ENCODE measurements at places on chromosomes 2 and 18.
A peak's percentile ranks its signal among the peaks of the same experiment; 100 is the strongest.

- H3K4me1 ChIP-seq: no peaks in the 10 kb centered on the region
- no peak overlapping the region for H3K4me3 ChIP-seq
- peaks cover 6% of the 10 kb centered on the region for H3K36me3 ChIP-seq
Measured at GRCh38 chr2:34254272-34254878, 655.3 kb upstream of the FAM98A start.

- no peak overlapping the region for H3K4me3 ChIP-seq
- DNase-seq: no peak
- no peaks in the 10 kb centered on the region for H3K27me3 ChIP-seq
- H3K27ac ChIP-seq: no peak overlapping the region
Measured at GRCh38 chr2:6724605-6725140, 141.0 kb downstream of the CMPK2 start.

DNA sequence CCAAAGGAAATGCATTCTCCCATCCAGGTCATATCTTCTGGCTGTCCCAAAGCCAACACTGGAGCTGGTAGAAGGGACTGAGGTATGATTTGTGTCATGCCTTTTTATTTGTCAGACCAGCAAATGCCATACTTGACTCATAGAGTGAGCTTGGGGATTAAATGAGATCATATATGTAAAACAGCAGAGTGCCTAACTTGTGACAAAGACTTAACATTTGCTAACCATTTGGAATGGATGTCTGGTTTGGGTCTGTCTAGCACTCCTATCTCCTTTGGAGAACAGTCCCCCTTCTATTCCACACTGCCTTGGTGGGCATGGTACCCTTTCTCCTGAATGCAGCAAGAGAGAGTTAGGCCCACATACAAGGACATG is 128.5 kb upstream of the LGALSL start:
- peak; percentile 23 for DNase-seq
- no peak overlapping the region for H3K27ac ChIP-seq
- H3K36me3 ChIP-seq: no peaks in the 10 kb centered on the region
- no peak overlapping the region for H3K4me3 ChIP-seq
- H3K4me1 ChIP-seq: peaks cover 11% of the 10 kb centered on the region

DNA sequence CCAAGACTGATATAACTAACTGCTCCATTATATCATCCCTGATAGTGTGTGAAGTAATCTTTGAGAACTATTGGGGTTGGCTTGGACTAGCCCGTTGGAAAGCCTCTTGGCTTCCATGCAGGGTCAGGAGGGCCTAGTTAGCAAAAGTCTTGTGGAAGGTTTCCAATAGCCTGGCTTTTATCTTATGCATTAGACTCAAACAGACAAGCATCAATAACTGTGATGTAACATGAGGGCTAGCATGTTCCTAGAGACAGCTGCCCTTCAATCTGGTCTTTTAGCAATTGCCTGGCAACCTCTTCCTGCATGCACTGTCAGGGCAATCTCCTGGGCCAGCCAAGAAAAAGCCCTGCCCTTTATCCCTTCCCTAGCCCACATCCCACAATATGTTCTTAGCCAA is 18.2 kb downstream of the SLC8A1 start:
- H3K27me3 ChIP-seq: no peaks in the 10 kb centered on the region
- no peak for DNase-seq
- peaks cover 39% of the 10 kb centered on the region for H3K36me3 ChIP-seq
- H3K27ac ChIP-seq: peak overlapping the region; percentile 98

DNA sequence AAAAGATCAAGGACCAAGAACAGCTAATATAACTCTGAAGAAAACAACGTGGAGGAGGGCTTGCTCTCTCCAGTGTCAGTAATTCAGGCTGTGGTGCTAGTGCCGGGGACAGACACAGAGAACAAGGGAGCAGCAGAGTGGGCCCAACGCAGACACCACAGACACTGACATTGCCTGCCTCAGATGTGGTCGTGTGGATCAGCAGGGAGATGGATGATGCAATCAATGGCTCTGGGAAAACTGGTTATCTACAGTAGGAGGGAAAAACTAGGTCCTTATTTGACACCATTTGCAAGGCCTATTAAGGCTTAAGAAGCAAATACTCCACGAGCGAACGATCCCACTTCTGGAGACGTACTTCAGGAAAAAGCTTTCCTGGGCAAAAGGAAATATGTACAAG is 36.1 kb downstream of the HDLBP start:
- no peak overlapping the region for H3K27ac ChIP-seq
- no peak for DNase-seq
- H3K4me3 ChIP-seq: no peak overlapping the region
- peaks cover 21% of the 10 kb centered on the region for H3K36me3 ChIP-seq
- 0 out of 2 replicates have a peak, but pooled peaks cover 3% of the 10 kb centered on the region for H3K27me3 ChIP-seq

DNA sequence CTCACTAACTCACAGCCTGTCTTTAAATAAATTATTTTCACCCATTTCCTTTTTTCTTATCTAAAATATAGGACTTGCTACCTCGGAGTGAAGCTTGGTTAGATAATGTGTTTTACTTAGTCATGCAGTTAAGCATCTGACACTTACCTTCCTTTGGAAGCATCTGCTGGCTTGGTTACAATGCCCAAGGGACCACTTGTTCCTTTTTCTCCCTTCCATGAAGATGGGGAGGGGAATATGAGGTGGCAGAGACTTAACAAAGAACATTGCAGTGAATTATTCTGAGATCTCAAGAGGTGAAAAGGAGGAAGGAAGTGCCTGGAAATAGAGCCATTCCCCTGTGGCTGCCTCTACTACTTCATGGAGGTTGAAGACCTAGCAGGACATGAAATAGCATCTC is 145.4 kb upstream of the FOSL2 start:
- peaks cover 45% of the 10 kb centered on the region for H3K4me1 ChIP-seq
- no peak overlapping the region for H3K27ac ChIP-seq

- H3K4me3 ChIP-seq: no peak overlapping the region
- H3K27me3 ChIP-seq: peaks cover 10% of the 10 kb centered on the region
- peak; percentile 13 for DNase-seq
- peaks cover 10% of the 10 kb centered on the region for H3K4me1 ChIP-seq
- H3K27ac ChIP-seq: no peak overlapping the region
- H3K36me3 ChIP-seq: no peaks in the 10 kb centered on the region
Measured at GRCh38 chr2:99926986-99927385, 215.4 kb downstream of the AFF3 start.

DNA sequence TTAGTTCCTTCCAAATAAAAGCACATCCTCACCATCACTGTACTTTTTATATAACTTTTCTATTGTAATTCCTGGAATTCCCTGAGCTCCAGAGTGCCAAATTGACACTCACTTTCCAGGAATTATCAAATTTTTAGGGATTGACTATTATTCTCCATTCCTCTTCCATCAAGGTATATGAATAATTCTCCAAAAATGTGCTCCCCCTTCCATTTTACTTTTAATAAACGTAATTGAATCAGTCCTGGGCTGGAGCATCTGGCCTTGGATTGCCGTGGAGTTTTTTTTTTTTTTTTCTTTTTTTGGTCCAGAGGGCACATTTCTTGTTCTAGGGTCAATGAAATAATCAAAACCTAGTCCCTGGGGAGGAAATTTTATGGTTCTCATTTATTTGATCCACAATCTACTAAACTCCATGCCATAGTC is 304.3 kb downstream of the CDCA7 start:
- peaks cover 41% of the 10 kb centered on the region for H3K4me1 ChIP-seq
- peak; percentile 3 for DNase-seq
- H3K36me3 ChIP-seq: no peaks in the 10 kb centered on the region
- H3K4me3 ChIP-seq: 0 out of 2 replicates have a peak overlapping the region, but pooled peaks have one; percentile 22
- H3K27ac ChIP-seq: peak overlapping the region; percentile 73
- peaks cover 11% of the 10 kb centered on the region for H3K27me3 ChIP-seq

Measured in HFFc6 (cell line).